ENCODE measurements at places on chromosomes 12 and 14.

- DNase-seq, result no peak
Observed at GRCh38 chr12:89752341-89752740, 43.7 kb upstream of the ATP2B1 start.

DNA sequence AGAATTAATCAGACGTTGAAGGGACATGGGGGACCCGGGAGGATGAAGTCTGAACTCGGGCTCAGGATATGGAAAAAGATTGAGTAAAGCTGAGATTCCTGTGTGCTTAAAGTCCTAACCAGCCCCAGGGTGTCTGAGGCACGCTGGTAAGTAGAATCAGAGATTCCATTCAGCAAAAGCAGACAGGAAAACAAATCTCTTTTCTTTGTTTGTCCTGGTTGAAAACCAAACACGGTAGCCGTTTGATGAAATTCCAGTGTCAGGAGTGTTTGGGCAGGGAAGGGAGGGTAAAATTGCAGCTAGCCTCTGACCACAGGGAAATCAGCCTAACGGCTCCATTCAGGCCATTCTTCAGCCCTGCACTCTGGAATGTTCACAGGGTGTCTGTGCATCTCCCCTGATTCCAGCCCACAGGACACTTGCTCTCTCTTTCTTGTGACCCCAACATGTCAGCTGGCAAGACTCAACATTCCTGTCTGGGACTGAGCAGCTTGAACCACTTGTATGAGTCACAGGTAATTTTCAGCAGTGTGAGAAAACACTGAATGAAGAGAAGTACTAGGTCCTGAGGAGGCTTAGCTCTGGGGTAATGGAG, 31.0 kb downstream of the NINJ2 start:
- DNase-seq, result no peak

DNA sequence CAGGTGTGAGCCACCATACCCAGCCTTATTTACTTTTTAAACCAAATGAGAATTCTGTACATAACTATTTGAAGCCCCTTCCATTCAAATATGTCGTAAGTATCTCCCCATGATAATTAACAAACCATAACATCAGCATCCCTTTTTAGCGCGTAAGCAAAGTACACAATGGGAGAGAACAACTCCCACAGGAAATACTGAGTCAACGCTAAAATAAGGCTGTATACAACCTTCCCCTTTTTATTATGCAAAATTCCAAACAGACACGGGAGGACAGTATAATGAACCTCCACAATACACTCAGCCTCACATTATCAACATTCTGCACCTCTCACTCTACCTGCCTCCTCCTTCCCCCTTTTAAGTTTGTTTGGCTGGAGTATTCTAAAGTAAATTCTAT, 73.5 kb downstream of the CCDC88C start:
- no peak for DNase-seq

DNA sequence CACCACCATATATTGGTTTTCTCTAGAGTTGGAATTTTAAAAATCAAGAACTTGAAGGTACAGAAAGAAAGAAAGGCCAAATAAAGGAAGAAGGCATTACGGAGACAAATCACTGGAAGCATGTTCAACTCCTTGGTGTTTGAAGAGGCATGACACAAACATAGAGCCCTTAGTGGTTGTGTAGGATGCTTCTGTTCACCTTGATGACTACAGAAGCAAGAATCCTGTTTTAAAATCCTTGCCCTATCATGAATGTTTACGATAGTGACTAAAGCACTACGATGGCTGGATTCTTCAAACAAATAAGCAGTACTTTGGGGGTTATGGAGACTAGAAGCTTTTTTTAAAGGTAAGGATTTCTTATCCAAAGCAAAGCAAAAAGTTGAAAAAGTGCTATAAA, 10.3 kb upstream of the ISM2 start:
- no peak for DNase-seq

- no peak for DNase-seq
Observed at GRCh38 chr14:20656274-20656673, 14.8 kb upstream of the OR6S1 start.

DNA sequence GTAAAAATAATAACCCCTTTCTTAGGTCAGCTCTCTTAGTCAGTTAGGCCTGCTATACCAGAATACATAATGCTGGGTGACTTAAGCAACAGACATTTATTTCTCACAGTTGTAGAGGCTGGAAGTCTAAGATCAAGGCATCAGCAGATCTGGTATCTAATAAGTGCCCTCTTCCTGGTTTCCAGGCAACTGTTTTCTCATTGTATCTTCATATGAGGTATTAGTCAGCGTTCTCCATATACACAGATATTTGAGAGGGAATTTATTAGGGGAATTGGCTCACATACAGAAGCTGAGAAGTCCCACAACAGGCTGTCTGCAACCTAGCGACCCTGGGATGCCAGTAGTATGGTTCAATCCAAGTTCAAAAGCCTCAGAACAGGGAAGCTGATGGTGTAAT, 896.0 kb downstream of the GALC start:
- no peak for DNase-seq

- no peak for DNase-seq
Observed at GRCh38 chr14:99497894-99498293, 16.7 kb downstream of the CCNK start.

GRCh38 chr12:23236066-23236780, 611.3 kb downstream of the ETNK1 start:
- DNase-seq, result no peak

DNA sequence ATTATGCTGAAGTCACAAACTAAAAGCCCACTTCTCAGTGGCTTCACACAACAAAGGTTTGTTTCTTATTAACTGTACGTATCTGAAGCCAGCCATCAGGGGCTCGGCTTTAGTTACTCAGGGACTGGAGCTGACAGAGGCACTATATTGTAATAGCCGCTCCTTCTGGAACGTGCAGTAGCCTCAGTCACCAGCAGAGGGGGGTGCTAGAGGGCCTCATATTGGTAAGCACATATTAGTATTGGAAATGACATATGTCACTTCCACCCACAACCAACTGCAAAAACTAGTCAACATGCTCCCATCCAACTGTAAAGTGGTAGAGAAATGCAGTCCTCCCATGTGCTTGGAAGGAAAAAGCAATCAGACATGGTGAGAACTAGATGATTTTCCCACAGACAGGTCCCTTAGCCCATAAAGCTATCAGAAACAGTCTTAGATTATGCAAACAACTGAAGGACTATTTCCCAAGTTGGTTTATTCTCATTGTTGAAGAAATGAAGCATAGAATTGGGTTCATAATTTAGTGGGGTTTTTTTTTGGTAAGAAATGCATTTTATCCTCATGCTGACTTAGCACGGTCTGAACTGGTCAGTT, 183.6 kb upstream of the G2E3 start:
- peak; percentile 61 for DNase-seq

GRCh38 chr14:22538671-22539228, 50.3 kb downstream of the DAD1 start:
- DNase-seq, result no peak

DNA sequence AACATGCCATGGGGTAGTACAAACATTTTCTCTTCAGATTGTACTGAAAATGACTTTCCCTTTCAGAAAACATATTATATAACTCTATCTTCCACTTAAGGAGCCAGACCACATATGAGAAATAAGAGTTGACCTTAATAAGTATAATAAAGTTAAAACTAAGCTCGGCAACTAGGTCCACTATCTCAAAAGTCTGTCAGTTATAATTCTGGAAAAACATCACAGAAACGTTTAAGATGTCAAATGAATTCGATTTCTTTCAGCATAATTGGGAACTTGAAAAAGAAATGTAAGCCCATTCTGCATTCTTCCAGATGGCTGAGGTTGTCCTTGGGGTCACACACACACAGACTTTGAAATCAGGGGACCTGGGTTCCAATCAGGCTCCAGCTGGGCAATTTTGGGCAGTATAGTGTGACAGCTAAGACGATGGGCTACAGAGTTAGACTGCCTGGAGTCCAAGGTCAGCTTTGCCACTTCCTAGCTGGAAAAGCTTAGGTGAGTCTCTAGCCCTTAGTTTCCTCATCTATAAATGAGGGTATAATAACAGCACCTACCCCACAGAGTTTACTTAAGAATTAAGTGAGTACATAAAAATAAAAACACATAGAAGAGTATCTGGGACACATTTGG, 75.6 kb downstream of the PPP2R5E start:
- DNase-seq, result no peak

DNA sequence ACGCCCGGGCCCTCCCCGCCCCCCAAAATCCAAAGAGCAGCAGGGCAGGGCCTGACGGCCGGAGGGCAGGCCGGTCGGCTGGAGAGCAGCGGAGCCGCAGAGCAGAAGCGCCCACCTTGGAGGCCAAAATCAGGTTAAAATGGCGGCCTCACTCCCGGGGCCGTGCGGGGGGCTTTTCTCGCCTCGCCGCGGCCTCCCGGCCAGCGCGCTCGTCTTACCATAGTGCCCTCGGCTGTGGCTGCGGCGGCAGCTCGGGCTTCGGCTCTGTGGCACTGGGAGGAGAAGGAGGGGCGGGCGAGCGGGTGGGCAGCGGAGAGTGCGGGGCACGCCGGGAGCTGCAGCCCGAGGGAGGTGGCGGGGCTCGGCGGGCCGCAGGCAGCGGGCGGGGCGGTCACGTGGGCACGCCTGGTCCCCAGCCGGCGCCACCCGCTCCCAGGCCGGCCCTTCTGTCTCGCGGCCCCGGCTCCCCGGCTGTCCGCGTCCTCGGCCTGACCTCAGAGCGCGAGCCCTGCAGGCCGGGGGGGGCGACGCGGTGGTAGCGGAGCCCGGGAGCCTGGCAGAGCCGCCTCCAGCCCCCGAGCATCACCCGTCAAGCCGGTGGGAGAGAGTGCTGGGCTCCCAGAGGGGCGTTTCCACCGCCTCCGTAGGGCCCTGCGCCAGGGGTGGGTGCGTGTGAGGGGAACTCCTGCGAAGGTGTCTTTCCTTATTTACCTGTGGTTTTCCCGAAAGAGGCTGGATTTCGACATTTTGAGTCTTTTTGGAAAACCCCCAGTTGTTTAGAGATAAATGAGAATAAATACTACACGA, at the start of gene CFL2:
TSS of gene CFL2 (minus strand) at position 274 of the 807 bp plus-strand sequence. CDS start at position 221, 53 bp downstream.
- DNase-seq, result peak; percentile 73

DNA sequence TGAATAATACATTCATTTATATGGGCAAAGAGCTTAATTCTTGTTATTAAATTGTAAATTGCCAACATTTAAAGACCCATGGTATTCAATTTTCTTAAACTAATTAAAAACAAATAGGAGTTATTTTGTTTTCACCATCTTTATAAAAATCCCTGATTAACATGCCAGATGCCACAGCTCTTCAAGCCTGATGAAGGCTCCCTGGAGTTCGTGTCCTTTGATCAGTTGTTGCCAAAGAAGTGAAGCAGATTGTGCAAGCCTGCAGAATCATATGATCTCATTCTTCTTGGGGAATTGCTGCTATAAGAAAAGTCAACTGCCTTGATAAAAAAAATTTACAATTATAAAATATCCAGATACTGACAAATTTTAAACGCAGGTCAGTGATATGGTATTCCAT, 288.3 kb upstream of the PPFIA2 start:
- DNase-seq, result no peak

- DNase-seq, result no peak
Observed at GRCh38 chr12:47802312-47802711, 17.4 kb downstream of the HDAC7 start.

DNA sequence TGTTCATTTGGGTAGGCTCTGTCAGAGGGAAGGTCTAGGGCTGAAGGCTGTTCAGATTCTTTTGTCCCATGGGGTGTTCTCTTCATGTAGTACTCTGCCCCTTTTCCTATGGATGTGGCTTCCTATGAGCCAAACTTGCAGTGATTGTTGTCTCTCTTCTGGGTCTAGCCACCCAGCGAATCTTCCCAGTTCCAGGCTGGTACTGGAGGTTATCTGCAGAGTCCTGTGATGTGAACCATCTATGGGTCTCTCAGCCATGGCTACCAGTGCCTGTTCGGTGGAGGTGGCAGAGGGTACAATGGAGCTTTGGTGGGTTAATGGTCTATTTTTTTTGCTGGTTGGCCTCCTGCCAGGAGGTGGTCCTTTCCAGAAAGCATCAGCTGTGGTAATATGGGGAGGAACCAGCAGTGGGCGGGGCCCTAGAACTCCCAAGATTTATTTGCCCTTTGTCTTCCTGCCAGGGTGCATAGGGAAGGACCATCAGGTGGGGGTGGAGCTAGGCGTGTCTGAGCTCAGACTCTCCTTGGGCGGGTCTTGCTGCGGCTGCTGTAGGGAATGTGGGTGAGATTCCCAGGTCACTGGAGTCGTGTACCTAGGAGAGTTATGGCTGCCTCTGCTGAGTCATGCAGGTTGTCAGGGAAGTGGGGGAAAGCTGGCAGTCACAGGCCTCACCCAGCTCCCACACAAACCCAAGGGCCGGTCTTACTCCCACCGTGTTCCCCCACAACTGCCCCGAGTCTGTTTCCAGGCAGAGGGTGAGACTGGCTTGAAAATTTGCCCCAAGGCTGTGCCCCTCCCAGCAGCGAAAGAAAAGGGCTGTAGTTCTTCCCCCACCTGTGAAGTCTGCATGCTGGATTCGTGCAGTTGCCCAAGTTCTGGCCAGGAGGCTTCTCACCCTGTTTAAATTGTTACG, 17.5 kb downstream of the MTRFR start:
- DNase-seq, result no peak

GRCh38 chr14:45249856-45250575, 3.0 kb downstream of the MIS18BP1 start:
- peak; percentile 33 for DNase-seq

GRCh38 chr12:89475203-89475990, 49.2 kb downstream of the GALNT4 start:
- DNase-seq, result no peak

DNA sequence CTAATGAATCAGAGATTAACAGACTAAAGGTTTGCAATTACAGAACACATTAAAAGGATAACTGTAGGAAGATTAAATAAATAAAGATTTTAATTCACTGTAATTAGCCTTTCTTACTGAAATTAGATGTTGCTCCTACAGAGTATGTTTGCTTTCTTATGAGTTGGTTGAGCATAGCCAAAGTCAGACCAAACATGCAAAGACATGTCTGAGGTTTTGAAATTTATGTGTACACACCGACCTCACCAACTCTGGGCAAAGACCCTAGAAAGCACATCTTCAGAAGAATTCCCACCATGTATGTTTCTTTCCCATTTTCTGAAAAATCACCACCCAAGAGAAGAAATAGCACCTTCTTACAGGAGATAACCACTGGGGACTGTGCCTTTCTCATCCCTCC, 159.2 kb downstream of the PAX9 start:
- no peak for DNase-seq

- DNase-seq, result no peak
Observed at GRCh38 chr14:74982661-74983060, 20.1 kb upstream of the EIF2B2 start.

GRCh38 chr14:56878766-56879165, 68.5 kb upstream of the OTX2 start:
- no peak for DNase-seq

DNA sequence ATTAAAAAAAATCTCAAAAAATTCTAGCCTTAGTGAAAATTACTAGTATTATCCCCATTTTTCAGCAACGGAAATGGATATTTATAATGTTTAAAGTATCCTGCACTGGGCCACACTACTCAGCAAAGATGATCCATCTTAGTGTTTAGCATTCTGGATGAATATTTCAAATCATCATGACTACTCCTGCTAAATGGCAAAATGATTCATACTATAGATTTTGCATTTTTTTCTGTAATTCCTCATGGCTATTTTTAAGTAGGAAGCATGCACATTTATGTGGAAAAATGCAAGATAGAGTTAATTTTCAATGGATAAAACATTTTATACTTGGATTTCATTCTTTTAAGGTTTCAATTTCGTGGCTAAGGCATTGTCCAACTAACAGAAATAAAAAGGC, 59.6 kb downstream of the LRFN5 start:
- DNase-seq, result no peak

All from activated CD4-positive, alpha-beta T cell treated with anti-CD3 and anti-CD28 coated beads, Interleukin-2, Interleukin-4, amounts not matched to agents 100 ng/mL and 50 ng/mL, durations not matched to agents 16 hours and 8 hours (primary cell).